ENCODE measurements at places on chromosomes 13 and 19.

GRCh38 chr13:32428581-32429432, 877 bp upstream of the N4BP2L1 start:
- no peak for DNase-seq

- peak; percentile 75 for DNase-seq
Observed at GRCh38 chr19:50922317-50922853, 11.2 kb upstream of the KLK4 start.

DNA sequence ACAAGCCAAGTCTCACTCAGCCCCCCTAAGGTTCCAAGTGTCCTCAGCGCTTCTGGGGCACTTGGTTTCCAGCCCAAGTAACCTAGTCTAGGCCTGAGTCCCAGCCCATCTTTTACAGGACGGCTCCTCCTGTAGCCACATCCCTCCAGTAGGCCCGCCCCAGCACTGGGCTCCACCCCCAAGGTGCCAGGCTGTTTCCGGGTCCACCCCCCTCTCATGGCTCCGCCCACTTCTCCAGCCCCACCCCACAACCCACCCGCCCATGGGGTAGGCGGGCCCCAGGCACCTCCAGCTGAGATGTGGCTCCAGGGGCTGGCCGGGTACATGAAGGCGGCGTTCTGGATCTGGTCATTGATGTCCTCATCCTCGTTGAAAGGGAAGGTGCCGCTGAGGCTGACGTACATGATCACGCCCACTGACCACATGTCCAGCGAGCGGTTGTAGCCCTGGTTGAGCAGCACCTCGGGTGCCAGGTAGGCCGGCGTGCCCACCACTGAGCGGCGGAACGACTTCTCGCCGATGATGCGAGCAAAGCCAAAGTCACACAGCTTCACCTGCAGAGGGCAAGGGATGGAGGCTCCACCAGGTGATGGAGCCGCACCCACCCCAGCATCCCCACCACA, 17.2 kb upstream of the DACT3 start:
- DNase-seq = peak; percentile 30

GRCh38 chr19:18995804-18996241, 37.5 kb downstream of the SUGP2 start:
- DNase-seq = no peak

- DNase-seq = no peak
Observed at GRCh38 chr13:26503826-26504594, 53.5 kb upstream of the WASF3 start.

- no peak for DNase-seq
Observed at GRCh38 chr13:43246382-43246781, 223.0 kb downstream of the DNAJC15 start.

- no peak for DNase-seq
Observed at GRCh38 chr13:111846391-111847159, 220.4 kb upstream of the SOX1 start.

DNA sequence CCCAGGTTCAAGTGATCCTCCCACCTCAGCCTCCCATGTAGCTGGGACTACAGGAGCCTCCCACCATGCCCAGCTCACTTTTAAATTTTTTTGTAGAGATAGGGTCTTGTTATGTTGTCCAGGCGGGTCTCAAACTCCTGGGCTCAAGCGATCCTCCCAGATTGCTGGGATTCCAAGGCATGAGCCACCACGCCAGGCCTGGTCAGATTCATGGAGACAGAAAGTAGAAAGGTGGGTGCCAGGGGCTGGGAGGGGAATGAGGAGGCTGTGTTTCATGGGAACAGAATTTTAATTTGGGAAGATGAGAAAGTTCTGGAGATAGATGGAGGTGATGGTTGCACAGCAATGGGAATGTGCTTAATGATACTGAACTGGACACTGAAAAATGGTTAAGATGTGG, 22.3 kb downstream of the ARHGEF18 start:
- no peak for DNase-seq

DNA sequence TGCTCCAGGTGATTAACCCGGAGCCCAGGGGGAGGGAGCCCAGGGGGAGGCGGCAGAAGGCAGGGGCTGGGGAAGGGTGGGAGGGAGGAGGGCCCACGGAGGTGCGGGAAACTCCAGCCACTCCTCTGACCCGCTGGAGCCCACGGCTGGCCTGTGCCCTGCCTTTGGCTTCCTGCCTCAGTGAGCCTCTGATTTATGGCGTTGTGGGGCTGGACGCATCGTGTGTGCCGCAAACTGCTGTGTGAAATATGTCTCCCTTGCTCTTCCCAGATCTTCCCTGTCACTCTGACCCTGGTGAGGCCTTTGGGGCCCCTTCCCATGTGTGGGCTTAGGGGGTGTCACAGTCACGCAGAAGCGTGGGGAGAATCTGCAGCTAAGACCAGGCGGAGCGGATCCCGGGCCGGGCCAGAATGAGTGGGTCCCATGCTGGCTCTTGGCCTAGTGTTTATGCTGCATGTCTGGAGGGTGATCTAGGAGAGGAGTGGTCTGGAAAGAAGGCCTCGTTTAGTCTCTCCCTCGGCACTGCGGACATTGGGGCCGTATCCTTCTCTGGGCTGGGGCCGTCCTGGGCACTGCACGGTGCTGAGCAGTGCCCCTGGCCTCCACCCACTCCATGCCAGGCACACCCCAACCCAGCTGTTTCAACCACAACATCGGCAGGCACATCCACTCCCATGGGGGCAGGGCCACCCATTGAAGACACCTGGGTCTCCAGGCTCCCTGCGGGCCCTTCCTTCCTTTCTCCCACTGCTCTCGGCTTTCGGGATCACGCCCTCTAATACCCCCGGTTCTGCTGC, 123.0 kb downstream of the KDM4B start:
- DNase-seq = no peak

DNA sequence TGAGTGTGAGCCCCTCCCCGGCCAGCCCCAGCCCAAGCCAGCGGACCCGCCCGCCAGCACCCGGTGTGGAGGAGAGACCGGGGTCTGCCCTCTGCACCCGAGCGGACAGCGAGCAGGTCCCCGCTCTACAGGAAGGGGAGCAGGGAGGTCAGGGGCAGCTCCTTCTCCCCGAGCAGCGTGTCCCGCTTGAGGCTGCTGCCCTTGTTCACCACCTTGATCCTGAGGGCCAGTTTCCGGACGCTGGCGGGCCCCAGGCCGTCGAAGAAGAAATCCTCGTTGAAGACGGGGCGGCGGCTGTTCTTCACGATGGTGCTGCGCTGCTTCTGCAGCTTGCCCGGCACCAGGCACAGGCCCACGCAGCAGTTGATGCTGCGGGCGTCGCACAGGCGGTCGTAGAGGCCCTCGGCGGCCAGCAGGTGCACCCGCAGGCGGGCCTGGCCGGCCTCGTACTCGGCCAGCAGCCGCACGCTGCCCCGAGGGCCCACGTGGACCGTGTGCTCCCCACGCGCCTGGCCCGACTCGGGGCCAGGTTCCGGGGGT, 1.9 kb downstream of the C2CD4C start:
- DNase-seq = no peak

GRCh38 chr19:46917002-46917401, 56.2 kb downstream of the ARHGAP35 start:
- DNase-seq = no peak

- no peak for DNase-seq
Observed at GRCh38 chr13:66844933-66845332, 385.2 kb downstream of the PCDH9 start.

GRCh38 chr19:52626915-52627314, 11.2 kb downstream of the ZNF83 start:
- DNase-seq = no peak

GRCh38 chr13:24491845-24492244, 20.7 kb downstream of the PARP4 start:
- DNase-seq = no peak

GRCh38 chr13:43988302-43988701, 108.6 kb downstream of the LACC1 start:
- no peak for DNase-seq

- DNase-seq = no peak
Observed at GRCh38 chr13:48251611-48252081, 18.6 kb downstream of the ITM2B start.

DNA sequence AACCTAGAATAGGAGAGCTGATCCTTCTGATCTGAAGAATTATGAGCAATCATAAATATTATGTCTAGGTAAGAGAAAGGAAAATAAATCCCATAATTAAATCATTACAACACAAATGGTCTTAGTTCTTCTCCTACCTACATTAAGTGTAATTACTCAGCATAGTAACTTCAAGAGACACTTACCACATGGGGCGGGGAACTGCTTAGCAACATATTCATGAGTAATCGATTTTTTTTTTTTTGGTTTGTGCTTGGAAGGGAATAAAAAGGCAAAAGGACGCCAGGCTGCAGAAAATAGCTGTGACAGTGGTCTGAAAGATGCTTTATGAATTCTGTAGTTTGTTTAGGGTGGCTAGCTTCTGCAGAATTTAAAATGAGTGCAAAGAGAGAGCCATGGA, 103.3 kb upstream of the HTR2A start:
- DNase-seq = no peak

GRCh38 chr13:30294004-30294403, 13.3 kb downstream of the KATNAL1 start:
- DNase-seq = no peak

- no peak for DNase-seq
Observed at GRCh38 chr13:33060815-33061214, 44.6 kb downstream of the KL start.

DNA sequence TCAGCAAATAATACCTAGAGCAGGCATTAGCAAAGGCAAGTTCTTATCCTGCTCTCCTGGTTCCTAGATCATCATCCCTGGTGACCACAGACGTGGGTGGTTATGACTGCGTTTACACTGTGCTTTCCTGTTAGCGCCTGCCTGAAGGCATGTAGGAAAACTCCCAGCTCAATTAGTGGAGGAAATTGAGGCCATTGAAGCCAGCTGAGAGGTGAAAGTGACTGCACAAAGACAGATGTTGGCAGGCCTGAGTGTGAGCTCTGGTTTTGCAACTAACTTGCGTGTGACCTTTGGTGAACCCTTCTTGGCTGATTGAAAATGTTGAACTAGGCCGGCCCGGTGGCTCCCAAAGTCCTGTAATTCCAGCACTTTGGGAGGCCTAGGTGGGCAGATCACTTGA, 17.5 kb upstream of the NWD1 start:
- no peak for DNase-seq

All from activated CD4-positive, alpha-beta T cell treated with anti-CD3 and anti-CD28 coated beads for 4 hours (primary cell).